ENCODE measurements at places on chromosomes 7 and 10.
A peak's percentile ranks its signal among the peaks of the same experiment; 100 is the strongest.

GRCh38 chr10:101046332-101047238 is 15.2 kb upstream of the KAZALD1 start:
- DNase-seq = no peak

GRCh38 chr7:30965372-30965771 is 1.6 kb downstream of the GHRHR start:
- no peak for DNase-seq

DNA sequence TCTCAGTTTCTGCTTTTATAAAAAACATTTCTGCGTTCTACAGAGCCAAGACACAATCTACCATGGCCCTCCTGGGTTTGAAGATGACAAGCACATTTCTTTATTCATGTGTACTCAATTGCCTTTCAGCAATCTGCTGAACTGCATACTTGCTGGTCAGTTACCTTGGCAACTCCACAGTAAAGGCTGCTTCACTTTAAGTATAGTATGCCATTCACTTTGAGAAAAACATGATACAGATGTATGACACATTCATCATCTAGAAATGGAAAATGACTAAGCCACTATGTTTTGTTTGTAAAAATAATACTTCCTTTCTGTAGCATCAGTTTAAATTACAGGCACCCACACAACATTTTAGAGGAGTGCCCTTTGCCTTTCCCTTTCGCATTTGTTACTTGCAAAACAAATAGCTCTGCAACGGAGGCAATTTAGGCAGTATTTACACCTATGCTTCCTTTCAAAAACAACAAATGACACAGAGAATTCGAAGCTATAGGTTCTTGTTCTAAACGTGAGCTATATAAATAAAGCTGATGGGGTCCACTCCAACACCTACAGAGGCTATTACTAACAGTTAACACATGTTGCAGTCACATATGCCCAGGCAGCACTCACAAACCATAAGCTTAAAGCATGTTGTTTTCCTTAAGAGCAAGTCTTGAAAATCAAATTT is 23.5 kb downstream of the SGCE start:
- no peak for DNase-seq

- no peak for DNase-seq
Observed at GRCh38 chr10:62681211-62681940, 123.1 kb upstream of the ADO start.

DNA sequence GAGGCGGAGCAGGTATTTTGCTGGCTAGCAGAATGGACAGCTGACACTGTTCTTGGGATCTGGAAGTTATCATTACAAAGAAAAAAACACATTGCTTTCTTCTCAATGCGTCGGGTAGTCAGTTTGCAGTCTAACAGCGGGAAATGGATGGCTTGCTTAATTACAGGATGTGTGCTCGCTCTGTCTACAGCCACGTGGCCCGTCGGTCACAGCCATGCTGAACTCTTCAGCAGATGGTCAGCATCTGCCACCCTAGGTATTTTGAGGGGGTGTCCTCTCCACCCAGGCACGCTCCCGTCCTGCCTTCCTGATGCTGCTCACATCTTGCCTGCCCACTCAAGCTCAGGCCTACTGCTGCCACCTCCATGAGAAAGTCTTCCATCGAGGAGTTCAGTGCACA is 20.4 kb upstream of the INMT start:
- no peak for DNase-seq

- no peak for DNase-seq
Observed at GRCh38 chr7:25859412-25860274, 292.4 kb upstream of the NFE2L3 start.

- DNase-seq = no peak
Observed at GRCh38 chr7:29809533-29810155, 3.3 kb downstream of the WIPF3 start.

GRCh38 chr10:44307691-44308090 is 77.2 kb downstream of the CXCL12 start:
- no peak for DNase-seq

DNA sequence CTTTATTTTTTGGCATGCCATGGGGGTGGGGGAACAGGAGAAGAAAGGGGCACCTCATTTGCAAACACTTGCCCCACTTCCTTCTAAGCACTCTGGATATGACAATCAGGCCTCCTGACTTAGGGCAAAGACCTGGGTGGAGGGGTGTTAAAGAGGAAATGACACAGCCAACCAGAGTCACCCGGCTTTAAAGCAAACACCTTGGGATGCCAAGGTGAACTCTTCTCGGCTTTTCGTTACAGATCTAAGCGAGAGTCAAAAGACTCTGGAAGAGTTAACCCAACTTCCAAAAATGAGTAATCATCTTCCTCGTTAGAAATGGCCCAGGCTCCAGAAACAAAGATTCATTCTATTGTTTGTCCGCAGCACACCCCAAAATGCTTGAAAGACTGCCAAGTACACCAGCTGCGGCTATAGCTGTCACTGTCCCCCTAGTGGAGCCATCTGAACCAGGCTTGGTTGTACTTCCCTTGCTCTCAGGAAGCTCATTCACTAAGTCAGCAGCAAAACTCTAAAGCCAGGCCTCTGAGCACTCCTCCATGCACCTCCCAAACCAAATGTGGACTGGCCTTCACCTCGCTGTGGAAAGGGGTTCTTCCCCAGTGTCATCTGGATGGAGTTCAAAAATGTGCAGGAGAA is 24.8 kb downstream of the FAM53B start:
- DNase-seq = peak; percentile 53

DNA sequence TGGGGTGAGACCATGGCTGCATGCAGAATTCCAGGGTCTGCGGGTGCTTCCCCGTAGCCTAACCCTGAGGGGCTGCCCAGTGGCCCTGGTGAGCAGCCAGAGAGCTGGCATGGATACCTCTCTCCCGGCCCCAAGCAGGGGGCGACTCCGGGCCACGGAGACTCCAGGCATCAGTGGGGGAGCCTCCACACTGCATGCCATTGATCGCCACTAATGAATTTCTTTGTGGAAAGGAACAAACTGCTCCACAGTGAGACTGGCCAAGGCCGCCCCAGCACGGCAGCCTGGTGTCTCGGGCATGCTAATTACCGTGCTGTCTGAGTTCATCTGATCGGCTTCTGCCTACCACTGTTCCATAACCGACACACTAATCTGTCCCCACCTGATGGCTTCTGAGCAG is 184.4 kb downstream of the GRID1 start:
- DNase-seq = peak; percentile 87

DNA sequence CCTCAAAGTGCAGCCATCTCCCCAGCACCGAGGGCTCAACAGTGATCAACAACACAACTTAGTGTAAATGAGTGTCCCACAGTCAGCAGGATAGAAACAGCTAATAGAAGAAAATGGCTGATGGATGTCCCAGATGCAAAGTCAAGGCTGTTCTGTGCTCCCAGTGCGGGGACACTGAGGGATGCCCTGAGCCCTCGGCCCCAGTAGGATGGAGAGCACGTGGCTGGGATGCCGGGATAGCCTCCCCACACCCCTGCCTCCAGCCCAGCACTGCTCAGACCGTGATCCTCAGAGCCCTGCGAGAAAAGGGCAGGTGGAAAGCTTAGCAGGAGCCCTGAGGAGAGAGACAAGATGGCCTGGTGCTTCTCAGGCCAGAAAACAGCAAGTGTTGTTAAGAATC is 243.9 kb upstream of the TCERG1L start:
- no peak for DNase-seq

DNA sequence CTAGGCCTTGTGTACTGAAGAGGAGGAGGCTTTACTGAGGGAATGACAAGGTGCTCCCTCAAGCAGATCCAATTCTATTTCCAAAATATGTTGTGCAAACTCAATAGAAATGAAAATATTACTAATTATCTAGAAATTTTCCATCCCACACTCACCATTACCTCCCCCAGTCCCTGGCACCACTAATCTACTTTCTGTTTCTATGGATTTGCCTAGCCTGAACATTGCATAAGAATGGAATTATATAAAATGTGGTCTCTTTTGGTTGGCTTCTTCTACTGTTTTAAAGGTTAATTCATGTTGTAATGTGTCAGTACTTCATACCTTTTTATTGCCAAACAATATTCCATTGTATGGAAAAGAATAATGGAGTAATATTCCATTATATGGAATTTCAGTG is 18.7 kb upstream of the NUB1 start:
- DNase-seq = no peak

GRCh38 chr10:14219411-14219810 is 111.3 kb downstream of the FRMD4A start:
- DNase-seq = no peak

DNA sequence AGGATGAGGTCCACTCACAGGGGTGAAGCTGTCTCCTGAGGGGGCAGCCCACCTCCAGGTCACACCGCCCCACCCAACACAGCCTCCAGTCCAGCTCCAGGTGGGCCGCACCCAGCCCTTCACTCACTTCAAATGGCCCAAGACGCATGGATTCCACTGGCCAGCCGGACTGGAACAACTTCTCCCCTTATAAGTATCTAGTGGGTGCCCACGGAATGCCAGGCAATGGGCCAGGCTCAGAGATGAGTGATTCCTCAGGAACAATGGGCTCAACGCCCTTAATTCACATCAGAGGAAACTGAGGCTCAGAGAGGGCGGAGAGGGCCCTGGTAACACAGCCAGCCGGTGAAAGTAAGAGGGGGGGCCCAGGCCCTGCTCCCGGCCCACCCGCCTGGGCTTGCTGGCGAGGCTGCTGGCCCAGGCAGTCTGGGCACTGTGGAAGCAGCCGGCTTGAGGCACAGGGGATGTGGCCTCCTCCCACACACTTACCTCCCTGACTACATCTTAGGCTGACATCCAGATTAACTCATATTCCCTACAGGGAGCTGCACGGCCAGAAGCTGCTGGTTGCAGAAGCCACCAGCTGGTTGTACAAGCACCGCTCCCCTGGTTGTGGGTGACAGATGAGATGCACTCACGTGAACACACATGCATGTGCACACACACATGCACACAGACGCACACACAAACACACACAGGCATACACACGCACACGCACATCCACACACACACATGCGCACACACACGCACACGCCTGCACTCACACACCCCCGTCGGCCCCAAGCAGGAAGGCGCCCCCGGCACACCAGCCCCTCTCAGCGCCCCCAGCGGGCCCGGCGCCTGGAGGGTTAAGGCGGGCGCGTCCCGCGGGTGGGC is 1.0 kb upstream of the FAM20C start:
- peak; percentile 73 for DNase-seq

- no peak for DNase-seq
Observed at GRCh38 chr7:2660359-2661095, 27.5 kb upstream of the AMZ1 start.

DNA sequence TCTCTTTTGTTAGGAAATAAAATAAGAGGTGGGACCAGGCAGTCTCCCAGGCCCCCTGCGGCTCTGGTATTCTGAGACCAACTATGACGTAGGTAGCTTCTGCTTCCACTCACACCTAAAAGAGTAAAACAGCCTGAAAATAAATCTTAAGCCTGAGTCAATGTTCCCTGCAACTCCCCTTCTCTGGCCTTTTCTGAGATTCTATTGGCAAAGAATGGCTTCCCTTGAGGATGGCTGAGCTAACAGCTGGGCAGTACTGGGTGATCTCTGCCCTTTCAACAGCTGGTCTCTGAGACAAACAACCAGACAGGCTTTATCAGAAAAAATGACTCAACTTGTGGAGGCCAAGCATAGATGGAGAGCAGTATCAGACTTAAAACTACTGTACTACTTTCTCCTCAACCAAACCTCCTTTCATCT is 58.7 kb downstream of the CREB3L2 start:
- no peak for DNase-seq

- DNase-seq = no peak
Observed at GRCh38 chr10:3090914-3091787, 23.8 kb downstream of the PFKP start.

- DNase-seq = no peak
Observed at GRCh38 chr10:84084342-84084741, 55.0 kb upstream of the GHITM start.

- DNase-seq = no peak
Observed at GRCh38 chr7:8249121-8249520, 12.8 kb downstream of the ICA1 start.

DNA sequence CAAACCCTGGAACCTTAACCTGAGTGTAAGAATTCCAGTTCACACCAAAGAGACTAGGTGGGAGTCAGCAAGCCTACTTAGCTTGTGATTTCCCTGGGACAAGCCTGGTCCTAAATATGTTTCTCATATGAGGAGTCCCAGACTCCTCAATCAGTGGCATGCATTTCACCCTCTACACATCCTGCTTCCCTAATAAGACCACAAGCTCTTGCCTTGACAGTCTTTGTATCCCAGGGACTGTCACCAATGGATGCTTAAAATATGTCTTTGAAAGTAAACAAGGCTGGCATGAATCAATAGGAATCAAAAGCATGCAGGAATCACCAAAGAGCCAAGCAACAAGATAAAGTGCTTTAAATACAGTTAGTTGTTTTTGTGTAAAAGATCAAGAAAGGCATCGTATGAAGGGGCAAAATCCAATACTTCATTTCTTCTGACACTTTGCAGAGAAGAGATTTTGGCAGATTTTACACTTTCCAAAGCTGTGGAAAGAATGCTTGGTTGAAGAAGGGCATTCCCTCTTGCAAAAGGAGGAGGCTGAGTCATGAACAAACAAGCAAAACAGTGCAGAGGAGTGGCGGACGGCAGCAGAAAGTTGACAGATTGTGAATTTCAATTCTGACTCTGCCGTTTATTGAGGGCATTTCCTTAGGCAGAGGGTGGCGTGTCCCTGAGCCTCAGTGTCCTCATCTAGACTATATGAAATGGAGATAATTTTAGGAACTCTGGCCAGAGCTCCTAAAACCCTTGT is 8.5 kb upstream of the NFE2L3 start:
- DNase-seq = no peak

GRCh38 chr10:108052981-108053380 is 888.5 kb upstream of the SORCS1 start:
- DNase-seq = no peak

GRCh38 chr7:7857143-7857583 is 111.4 kb upstream of the GLCCI1 start:
- no peak for DNase-seq

DNA sequence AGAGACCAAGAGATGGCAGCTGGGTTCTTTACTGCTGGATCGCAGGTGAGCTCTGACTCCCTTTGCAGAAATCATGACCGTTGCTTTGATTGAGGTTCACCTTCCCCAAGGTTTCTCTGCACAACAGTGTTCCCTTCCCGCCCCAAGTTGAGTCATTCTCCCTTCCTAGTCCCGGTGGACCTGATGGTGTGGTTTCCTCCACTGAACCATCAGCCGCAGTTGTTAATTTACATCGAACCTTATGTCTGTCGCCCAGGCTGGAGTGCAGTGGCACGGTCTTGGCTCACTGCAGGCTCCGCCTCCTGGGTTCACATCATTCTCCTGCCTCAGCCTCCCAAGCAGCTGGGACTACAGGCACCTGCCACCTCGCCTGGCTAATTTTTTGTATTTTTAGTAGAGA is 5.8 kb downstream of the ZSCAN25 start:
- DNase-seq = no peak

- no peak for DNase-seq
Observed at GRCh38 chr10:5396556-5397300, 7.9 kb downstream of the TUBAL3 start.

- DNase-seq = no peak
Observed at GRCh38 chr10:113856563-113856962, 2.1 kb downstream of the NHLRC2 start.

DNA sequence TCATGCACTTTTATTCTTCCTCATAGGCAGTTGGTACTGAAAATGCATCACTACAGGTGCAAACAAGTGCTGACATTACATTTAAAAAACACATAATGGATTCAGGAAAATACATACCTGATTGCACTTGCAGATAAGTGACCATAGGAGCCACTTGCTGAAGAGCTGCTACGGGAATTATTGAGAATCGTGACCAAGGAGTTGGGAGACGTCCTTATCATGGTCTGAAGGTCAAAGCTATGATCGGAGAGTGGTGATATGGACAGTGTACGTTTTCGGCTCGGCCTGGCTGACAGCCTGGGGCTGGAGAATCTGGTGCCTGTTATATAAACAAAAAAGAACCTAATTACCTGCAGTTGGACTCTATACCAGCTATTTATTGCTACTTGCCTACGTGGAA is 197.1 kb downstream of the GLI3 start:
- no peak for DNase-seq

Measured in nucleus accumbens (tissue), 56 donors.